Hippocampal formation (tissue), 2 donors: ENCODE measurements at places on chromosomes 3 and 15.

GRCh38 chr3:188520466-188520865 lies 366.5 kb downstream of the LPP start:
- no peak for DNase-seq

DNA sequence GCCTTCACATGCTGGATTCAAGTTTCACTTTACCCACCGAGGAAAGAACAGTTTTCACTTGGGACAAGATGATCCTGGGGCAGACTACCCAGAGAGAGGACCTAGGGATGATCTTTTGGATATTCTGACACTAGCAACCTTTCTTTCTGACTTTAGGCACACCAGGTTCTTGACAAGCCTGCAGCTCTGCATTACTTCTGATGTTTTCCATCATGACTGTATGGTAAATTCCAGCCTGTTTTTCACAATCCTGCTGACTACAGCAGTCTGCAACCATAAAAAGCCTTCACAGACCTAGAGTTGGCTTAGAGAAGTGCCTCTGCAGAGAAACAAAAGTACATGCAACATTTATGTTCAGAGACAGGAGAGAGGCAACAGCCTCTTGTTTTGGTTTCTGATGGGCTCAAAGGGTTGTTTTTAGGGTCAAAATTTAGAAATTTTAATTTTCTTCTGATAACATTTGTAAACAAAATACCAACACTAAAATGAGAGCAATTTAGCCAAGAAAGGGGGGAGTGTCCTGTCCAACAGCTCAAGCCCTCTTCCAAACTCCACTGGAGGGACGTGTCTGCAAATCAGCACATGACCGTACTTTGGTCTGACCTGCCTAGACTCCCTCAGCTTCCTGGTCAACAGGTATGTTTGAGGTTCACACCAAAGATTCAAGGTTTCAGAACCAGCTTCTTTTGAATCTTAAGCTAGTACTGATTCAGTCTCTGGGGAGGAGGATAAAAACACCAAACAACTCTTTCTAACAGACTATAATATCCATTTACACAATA lies 799 bp downstream of the ABI3BP start:
- DNase-seq: no peak

DNA sequence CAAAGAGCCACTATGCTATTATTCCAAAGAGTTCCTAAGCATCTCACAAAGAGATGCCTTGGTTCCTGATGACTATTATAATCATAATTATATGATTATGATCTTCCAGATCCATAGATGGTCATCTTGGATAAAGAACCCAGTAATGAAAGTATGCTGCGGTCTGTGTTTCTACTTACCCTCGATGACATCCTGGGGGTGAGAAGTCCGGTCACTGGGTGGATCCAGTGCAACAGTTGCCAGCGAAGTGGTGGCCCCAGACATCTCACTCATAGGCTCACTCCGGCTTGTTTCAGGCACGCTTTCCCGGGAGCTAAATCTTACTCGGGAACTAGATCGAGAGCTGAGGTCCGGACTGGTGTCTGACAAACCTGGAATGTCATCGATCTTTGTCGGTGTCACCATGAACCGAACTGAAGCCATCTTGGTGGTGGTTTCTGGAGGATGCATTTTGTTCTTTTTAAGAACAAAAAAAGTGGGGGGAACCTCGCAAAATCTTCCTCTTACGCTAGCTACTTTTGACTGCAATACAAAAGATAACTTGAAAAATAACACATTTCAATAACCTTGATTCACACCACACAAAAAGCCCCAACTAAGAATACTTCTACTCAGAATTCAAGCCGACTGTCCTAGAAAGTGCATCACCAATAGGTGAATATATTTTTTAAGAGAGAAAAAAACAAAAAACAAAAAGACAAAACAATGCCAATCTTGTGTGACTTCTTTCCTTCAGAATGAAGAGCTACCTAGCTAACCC lies 1.2 kb downstream of the SLC12A6 start:
- no peak for DNase-seq

- peak; percentile 5 for DNase-seq
Measured at GRCh38 chr3:109532257-109533216, 195.2 kb upstream of the DPPA4 start.

DNA sequence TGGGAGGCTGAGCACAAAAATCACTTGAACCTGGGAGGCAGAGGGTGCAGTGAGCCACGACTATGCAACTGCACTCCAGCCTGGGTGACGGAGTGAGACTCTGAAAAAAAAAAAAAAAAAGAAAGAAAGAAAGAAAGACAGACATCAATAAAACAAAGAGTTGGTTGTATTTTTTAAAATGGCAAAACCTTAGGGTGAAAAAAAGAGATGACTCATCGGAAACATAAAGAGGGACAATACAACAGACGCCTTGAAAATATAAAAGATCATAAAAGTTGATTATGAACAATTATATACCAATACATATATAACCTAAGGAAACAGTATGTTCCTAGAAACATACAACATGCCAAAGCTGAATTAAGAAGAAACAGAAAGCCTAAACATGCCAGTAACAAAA lies 92.8 kb downstream of the SCAPER start:
- no peak for DNase-seq

DNA sequence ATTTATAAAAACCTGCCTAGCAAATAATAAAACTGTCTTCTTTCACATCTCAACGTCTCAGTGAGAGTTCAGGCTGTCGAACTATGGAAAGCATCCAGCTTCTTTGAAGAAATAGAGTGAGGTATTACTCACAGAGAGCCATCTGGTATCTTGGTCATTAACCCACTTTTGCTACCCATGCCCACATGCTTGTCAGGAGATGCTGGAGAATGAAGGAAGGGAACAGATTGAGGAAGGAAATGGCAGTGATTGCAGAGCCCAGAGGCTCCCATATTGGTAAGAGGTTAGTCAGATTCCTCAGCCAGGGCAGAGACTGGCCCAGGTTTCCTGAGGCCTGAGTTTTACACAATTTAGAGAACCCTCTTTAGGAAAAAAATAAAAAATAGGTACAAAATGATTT lies 119.1 kb downstream of the B3GALNT1 start:
- DNase-seq: no peak

DNA sequence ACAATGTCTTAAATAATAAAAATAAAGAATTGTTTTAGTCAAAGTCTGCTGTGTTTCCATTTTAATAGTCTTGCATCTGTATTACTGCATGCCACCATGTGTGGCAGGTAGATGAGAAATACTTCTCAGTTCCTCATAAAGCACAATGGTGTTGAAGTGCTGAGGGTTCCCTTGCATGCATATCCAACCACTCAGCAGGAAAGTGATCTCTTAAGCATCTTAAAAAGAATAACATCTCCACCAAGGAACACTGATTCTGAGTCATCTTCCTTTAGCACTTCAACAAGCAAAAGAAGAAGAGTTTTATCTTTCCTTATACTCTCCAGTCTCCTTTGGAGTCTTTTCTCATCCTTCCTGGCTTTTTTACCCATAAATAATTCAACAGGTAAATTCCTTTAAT lies 602.0 kb downstream of the TBL1XR1 start:
- no peak for DNase-seq

GRCh38 chr3:186307594-186308221 lies 54.3 kb downstream of the DGKG start:
- no peak for DNase-seq

GRCh38 chr3:50695031-50695430 lies 20.3 kb downstream of the DOCK3 start:
- no peak for DNase-seq

- no peak for DNase-seq
Measured at GRCh38 chr3:143571548-143571947, 276.7 kb downstream of the SLC9A9 start.

DNA sequence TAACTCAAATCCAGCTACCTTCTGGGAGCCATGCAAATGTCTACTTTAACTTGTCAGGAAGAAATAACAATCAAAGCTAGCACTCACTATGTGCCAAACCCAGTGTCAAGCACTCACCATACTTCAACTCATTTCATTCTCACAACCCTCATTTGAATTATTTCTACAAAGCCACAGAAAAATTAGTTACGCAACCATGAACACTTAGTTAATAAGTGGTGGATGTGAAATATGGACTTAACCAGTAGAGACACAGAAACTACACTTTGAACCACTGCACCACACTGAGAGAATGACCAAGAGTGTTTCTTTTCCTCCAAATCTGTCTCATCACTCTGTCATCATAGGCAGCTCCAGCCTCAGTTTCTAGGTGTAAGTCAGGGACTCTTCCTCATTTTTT lies 91.0 kb upstream of the MBNL1 start:
- no peak for DNase-seq

GRCh38 chr15:51090753-51091152 lies 4.0 kb downstream of the TNFAIP8L3 start:
- DNase-seq: no peak

DNA sequence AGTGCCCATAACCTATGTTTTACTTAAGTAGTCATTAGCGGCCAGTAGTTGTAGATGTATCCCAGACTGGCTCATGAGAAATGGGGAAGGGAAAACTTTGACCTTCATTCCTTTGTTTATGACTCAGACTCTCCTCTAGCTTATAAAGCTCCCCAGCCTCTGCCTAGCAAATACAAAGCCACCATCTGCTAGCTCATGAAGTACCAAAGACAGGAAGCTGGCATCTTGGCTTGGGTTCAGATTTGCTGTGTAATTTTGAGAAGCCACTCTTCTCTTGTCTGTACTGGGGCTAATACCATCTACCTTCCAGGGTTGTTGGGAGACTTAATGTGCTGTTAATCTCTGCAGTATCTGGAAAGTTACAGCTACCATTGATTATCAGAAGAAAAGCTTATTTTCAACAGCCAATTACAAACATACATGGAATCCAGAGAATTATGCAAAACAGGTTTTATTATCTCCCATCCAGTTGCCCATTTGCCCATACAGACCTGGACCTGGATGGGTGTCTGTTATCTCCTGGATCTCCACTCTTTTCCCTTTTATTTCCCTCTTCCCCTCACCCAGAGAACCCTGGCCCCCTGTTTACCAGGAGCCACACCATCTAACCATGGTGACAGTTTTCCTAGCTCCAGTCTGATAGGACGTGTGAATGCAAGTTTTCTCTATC lies 153.8 kb downstream of the SEMA6D start:
- no peak for DNase-seq

- DNase-seq: peak; percentile 48
Measured at GRCh38 chr3:183697610-183698317, at the start of gene YEATS2. Gene YEATS2 (plus strand): TSS chr3:183697797. CDS start chr3:183715163, 17,366 bp downstream.

GRCh38 chr3:106007512-106007911 lies 138.7 kb upstream of the CBLB start:
- DNase-seq: no peak

- DNase-seq: no peak
Measured at GRCh38 chr3:37096288-37096687, 78.1 kb downstream of the LRRFIP2 start.
